ENCODE measurements at places on chromosomes 1 and 21.

- no peak for DNase-seq
Measured at GRCh38 chr21:33123374-33124123, 53.6 kb downstream of the OLIG1 start.

DNA sequence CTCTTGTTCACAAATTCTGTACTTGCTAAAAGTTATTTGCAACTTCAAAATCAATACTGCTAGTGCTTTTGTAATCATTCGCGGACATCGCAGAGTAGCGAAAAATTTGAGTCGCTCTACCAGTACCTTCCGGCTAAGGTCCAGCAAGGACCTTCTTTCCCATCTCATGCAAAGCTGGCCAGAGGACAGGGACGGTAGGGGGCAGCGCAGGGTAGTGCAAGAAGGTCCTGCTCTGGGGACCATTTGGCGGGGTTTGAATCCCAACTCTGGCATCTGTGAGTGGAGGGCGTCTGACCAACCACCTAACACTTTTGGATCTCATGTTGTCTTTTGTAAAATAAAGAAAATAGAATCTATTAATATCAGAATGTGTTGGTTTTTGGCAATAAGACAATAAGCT is 258.3 kb downstream of the SPATA17 start:
- DNase-seq, result no peak

DNA sequence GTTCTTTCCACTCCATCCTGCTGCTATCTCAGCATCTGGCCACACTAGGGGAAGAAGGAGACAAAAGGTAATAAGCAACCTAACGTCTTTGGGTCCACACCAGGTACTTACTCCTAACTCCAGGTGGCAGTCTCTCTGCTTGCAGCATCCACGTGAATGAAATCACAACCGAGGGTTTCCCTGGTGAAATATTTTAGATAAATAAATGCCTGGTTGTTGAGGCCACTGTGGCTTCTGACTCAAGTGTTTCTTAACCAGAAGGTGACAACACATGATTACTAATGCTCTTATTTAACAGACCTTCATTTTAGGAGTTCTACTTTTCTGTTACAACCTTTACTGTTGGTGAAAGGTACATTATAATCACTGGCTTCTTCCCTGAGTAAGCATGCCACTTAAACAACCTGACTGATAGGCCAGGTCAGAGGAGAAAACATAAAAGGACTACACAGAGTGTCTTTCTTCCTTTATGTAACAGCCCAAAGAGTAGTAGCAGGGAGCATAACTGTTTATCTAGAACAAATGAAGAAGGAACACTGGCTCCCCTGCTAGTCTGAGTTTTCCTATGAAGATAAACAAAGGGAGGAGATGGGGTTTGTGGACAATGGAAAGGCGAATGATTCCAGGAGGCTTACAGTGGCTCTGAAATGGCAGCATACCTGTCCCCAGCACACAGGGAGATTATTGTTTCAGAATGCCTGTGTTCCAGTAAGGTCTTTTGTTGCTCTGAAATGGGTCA is 59.9 kb downstream of the SYT6 start:
- DNase-seq, result no peak

- DNase-seq, result no peak
Measured at GRCh38 chr1:17250601-17251000, 1.7 kb downstream of the PADI3 start.

DNA sequence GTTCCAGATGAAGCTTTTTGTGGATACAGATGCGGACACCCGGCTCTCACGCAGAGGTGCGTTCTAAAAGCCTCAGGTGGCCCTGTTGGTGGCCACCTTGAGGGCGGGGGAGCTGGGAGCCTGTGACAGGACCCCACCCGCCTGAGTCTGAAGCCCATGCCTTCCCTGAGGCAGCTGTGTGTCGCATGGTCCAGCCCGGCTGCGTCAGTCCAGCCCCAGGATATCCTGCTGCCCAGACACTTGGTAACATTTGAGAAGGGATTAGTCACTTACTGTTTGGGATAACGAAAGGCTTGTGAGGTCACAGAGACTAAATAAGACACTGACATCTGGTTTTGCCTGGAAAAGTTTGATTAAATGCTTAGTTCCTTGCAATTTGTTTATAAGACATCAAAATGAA is 68.9 kb downstream of the UCK2 start:
- peak; percentile 68 for DNase-seq

DNA sequence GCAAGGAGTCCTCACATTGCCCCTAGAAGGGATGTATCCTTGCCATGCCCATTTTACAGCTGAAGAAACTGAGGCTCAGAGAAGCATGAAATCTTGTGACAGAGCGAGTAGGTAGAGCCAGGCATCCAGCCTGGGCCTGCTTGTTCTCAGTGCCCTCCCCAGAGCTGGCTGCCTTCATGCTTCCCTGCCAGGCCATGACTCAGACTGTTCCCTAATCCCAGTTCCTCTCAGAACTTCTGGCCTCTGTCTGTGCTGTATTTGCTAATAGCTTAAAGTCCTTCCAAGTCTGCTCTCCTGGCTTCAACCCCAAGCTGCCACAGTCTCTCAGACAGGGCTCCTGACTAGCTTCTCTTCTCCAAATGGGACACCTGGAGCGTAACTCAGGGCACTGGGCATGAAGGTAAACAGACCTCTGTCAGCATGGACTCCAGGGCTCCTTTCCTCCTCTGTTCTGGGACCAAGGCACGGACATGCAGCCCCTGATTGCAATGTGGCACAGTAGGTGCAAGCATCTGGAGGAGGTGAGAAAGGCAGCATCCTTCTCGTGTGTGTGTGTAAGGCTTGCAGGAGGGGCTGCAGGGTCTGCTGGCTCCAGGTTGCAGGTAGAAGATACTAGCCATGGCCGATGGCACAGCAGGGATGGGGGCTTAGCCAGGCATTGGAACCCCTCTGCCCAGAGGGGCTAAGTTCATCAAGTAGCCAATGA is 122.7 kb downstream of the HMGB4 start:
- DNase-seq, result peak; percentile 72

Measured in gastrocnemius medialis (tissue), 4 donors.